ENCODE measurements at places on chromosomes 6 and 20. TPM values are rescaled to one million over a fixed set of nuclear protein-coding genes. Genes with fewer than 3 reads are reported as not detected.

DNA sequence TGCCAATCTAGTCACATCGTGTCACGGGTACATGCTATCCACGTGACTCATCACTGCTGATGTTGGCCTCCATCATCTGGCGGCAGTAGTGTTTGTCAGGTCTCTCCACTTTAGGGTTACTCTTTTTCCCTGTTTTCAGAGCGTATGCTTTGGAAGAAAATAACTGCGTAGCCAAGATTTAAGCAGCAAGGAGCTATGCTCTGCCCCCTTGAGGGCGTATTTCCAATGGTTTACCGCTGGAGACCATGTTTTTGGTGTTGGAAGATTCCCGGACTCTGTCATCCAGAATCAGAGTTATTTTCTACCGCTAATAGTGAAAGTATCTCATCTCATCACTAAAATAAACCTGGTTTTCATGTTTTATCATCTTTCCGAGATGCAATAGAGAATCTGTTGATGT lies 306.5 kb downstream of the C6orf118 start:
- no peaks in the 10 kb centered on the region for H3K4me1 ChIP-seq
- no peaks in the 10 kb centered on the region for H3K27me3 ChIP-seq
- H3K4me3 ChIP-seq, result no peak overlapping the region
- no peak overlapping the region for H3K27ac ChIP-seq
- no peak for DNase-seq
- H3K36me3 ChIP-seq, result no peaks in the 10 kb centered on the region

- no peak overlapping the region for H3K27ac ChIP-seq
- no peak overlapping the region for H3K4me3 ChIP-seq
- H3K4me1 ChIP-seq, result no peaks in the 10 kb centered on the region
- no peaks in the 10 kb centered on the region for H3K36me3 ChIP-seq
These were observed 117.3 kb downstream of the SMLR1 start for GRCh38 chr6:130944486-130944885.

Gene KIF6
- not detected for total RNA-seq

DNA sequence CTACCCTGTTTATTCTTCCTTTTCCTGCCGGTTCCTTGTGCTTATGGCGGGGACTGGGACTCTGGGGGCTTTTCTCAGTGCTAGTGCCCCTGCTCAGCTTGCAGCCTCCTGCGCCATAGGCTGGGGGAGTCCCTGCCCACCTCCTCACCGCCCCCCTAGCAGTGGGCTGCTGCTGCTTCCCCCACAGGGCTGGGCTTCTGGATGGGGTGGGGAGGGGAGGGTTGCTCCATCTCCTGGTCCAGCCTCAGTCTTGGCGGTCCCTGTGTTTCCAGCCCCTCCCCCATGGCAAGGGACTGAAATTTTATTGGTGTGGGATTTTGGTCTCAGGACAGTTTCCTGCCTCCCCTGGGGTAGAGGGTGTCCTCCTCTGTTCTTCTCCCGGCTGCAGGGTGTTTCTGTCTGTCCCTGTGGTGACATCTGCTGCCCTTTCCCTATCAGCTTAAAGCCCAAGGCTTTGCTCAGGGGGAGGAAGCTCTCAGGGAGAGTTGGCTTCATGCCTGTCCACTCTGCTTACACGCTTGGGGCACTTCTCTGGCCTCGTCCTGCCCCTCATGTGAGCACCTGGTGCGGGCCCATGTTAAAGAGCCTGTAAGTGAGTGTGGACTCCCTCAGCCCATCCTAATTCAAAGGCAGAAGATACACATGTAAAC lies 100.6 kb downstream of the HIVEP1 start:
- DNase-seq, result no peak
- peaks cover 35% of the 10 kb centered on the region for H3K4me1 ChIP-seq
- peaks cover 5% of the 10 kb centered on the region for H3K36me3 ChIP-seq
- no peak overlapping the region for H3K27ac ChIP-seq

Gene SLC26A8
- total RNA-seq, result 0.93 TPM

DNA sequence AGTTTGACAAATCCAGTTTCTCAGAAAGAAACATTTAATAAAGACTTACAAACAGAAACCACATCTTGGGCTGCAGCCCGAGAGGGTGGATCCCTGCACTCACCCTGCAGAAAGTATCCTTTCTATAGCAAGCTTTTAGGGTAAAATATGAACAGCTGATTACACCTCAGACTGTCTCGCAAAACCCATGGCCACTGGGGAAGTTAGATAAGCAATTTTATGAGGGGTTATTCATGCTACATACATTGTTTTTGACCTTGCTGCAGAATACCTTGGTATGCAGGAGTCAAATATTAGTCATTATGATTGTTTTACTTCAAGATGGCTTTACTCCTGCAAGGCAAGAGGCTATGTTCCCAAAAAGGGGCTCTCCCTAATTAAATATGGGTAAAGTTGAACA lies 126.9 kb downstream of the OR2B2 start:
- no peak overlapping the region for H3K27ac ChIP-seq
- no peaks in the 10 kb centered on the region for H3K36me3 ChIP-seq
- H3K4me3 ChIP-seq, result no peak overlapping the region
- DNase-seq, result no peak
- no peaks in the 10 kb centered on the region for H3K27me3 ChIP-seq
- no peaks in the 10 kb centered on the region for H3K4me1 ChIP-seq

Gene COL9A3
- not detected for total RNA-seq

Gene IP6K3
- total RNA-seq, result not detected

- no peak overlapping the region for H3K4me3 ChIP-seq
- no peaks in the 10 kb centered on the region for H3K27me3 ChIP-seq
- no peak for DNase-seq
- no peak overlapping the region for H3K27ac ChIP-seq
- H3K4me1 ChIP-seq, result no peaks in the 10 kb centered on the region
These were observed 56.8 kb upstream of the HINT3 start for GRCh38 chr6:125899726-125900182.

Gene XKR7
- total RNA-seq, result not detected

GRCh38 chr6:5457041-5457440 lies 195.7 kb downstream of the FARS2 start:
- no peaks in the 10 kb centered on the region for H3K36me3 ChIP-seq
- H3K4me3 ChIP-seq, result no peak overlapping the region
- no peak for DNase-seq
- H3K27me3 ChIP-seq, result no peaks in the 10 kb centered on the region

GRCh38 chr6:149157126-149157525 lies 160.4 kb upstream of the TAB2 start:
- H3K4me1 ChIP-seq, result peaks cover 10% of the 10 kb centered on the region
- H3K36me3 ChIP-seq, result no peaks in the 10 kb centered on the region
- H3K27ac ChIP-seq, result no peak overlapping the region
- no peak overlapping the region for H3K4me3 ChIP-seq
- H3K27me3 ChIP-seq, result no peaks in the 10 kb centered on the region

DNA sequence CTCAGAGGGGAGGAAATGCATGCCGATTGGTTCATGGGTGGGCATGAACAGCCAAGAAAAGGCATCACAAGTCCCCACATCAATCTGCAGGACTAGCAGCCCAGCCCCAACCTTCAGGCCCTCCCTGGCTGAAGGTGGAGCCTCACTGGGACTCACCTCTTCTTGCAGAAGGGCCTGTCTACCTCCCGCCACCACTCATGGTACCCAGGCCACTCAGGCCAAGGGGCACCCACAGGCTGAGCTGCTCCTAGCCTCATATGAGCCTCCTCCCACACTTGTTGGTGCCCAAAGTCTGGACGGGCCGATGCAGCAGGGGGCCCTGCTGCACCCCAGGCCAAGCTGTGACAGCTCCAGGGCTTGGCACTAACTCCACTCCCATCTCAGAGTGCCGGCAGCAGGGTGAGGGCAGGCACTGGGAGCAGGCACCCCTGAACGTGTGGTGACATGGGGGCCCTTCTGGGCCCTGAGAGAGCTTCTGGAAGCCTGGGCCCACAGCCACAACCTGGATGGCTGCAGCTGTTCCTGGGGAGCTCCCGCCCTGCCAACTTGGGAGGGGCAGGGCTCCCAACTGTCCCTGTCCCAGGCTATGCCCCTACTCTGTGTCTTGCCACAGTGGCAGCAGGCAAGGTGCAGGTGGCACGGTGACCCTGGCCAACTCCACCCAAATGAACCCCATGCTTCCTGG lies 13.7 kb upstream of the FUT9 start:
- no peak overlapping the region for H3K4me3 ChIP-seq
- H3K27ac ChIP-seq, result no peak overlapping the region
- no peaks in the 10 kb centered on the region for H3K27me3 ChIP-seq
- DNase-seq, result no peak
- no peaks in the 10 kb centered on the region for H3K4me1 ChIP-seq

DNA sequence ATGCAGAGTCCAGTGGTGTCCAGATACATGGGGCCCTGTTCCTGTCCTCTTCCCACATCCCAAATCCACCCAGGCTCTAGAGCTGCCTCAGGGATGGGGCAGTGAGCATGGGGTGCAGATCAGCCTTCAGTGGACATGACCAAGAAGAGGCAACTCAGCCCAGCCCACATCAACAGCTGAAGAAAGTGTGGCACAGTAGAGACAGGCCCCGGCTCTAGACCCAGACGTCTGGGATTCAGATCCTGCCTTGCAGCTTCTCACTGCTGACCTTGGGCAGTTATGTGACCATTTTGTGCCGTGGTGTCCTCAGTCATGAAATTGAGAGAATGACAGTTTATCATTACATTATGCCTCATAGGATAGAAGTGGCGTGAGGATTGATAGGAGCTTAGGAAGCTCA lies 54.6 kb upstream of the CST7 start:
- no peaks in the 10 kb centered on the region for H3K4me1 ChIP-seq
- no peaks in the 10 kb centered on the region for H3K27me3 ChIP-seq
- no peaks in the 10 kb centered on the region for H3K36me3 ChIP-seq
- no peak overlapping the region for H3K27ac ChIP-seq
- DNase-seq, result no peak

Gene PRSS35
- total RNA-seq, result not detected

All from natural killer cell (primary cell).